Panc1 (cell line): ENCODE measurements at places on chromosomes 4 and X.

DNA sequence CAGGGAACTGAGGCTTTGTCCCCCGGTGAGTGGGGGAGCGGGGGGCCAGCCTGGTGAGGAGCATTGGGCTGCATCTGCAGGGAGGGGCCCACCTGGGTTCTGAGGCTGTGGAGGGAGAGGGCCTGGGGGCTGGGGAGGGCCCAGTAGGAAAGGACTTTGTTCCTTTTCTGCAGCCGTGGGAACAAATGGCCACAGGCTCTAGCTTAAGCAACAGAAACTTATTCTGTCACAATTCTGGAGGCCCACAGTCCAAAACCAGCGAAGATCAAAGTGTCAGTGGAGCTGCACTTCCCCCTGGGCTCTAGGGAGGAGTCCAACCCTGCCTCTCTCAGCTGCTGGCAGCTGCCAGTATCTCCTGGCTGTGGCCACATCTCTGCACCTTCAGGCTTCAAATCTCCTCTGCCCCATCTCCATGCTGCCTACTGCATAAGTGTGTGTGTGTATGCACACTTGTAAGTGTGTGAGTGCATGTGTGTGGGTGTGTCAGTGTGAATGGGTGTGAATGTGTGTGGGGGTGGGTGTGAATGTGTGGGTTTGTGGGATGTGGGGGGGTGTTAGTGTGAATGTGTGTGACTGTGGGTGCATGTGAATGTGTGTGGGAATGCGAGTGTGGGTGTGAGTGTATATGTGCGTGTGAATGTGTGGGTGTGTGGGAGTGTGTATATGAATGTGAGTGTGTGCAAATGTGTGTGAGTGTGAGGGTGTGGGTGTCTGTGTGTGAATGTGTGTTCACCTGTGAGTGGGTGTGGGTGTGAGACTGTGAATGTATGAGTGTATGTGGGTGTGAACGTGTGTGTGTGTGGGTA, 204.5 kb upstream of the PSAPL1 start:
- no peaks in the 10 kb centered on the region for H3K27me3 ChIP-seq
- no peak for DNase-seq
- no peak overlapping the region for H3K27ac ChIP-seq
- H3K4me1 ChIP-seq: no peaks in the 10 kb centered on the region
- H3K4me3 ChIP-seq: no peak overlapping the region

- peak overlapping the region; percentile 79 for H3K4me3 ChIP-seq
- peak overlapping the region; percentile 98 for H3K27ac ChIP-seq
- peaks cover 18% of the 10 kb centered on the region for H3K4me1 ChIP-seq
- no peak for DNase-seq
Observed at GRCh38 chrX:132216283-132216682, 3.0 kb downstream of the RAP2C start.

GRCh38 chrX:29461039-29461438, 754.3 kb upstream of the MAGEB2 start:
- no peaks in the 10 kb centered on the region for H3K4me1 ChIP-seq
- H3K27ac ChIP-seq: no peak overlapping the region
- H3K27me3 ChIP-seq: no peaks in the 10 kb centered on the region
- H3K4me3 ChIP-seq: no peak overlapping the region
- no peak for DNase-seq
- no peaks in the 10 kb centered on the region for H3K36me3 ChIP-seq

DNA sequence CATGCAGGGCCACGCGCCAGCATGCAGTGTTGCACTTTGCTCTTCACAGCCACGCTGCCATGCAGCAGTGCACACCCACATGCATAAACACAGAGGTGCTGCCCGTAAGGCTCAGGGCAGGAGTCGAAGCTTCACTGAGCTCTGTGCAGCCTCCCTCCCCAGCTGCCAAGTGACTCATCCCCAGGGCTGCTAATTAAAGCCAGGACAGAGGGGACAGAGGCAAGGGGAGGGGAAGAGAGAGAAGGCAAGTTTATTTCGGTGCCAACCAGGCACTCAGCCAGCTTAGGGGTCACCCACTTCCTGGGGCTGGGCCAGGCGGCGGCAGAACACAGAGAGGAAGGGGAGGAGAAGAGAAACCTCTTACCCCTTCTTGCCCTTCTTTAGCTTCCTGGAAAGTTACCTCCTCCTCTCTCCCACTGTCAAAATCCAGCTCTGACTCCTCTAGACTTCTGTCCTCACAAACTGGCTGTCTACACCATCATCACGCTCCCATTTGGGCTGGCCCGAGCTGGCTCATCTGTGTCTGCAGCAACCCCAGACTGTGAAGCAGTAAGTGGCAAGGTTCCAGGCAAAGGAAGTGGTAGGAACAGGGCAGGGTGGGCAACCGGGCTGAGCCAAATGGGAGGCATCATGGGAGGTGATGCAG, 6.2 kb upstream of the IQSEC2 start:
- no peaks in the 10 kb centered on the region for H3K36me3 ChIP-seq
- DNase-seq: no peak
- H3K27ac ChIP-seq: peak overlapping the region; percentile 70
- peaks cover 25% of the 10 kb centered on the region for H3K4me1 ChIP-seq
- H3K4me3 ChIP-seq: no peak overlapping the region

DNA sequence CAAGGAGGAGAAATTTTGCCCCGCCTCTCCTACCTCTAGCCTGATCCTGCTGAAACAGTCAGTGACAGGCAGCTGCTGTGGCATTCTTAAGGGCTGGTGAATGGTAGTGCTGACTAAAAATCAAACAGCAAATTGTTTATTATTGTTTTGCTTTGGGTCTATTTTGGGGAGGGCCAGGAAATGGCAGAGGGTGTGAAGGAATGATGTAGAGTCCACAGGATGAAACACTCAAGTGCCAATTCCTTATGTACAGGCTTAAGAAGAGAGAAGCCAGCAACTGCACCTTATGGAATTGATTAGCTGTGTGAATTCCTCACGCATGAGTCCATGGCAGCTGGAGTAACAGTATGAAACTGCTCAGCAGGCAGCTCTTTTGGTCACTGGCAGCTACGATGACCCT, 39.7 kb downstream of the VEGFC start:
- peak; percentile 81 for DNase-seq
- no peak overlapping the region for H3K4me3 ChIP-seq
- no peaks in the 10 kb centered on the region for H3K36me3 ChIP-seq
- no peak overlapping the region; the same call in 1 of the 2 replicates for H3K27ac ChIP-seq
